Neural progenitor cell (in vitro differentiated cells): ENCODE measurements at places on chromosomes 3 and 15.
A peak's percentile ranks its signal among the peaks of the same experiment; 100 is the strongest.

DNA sequence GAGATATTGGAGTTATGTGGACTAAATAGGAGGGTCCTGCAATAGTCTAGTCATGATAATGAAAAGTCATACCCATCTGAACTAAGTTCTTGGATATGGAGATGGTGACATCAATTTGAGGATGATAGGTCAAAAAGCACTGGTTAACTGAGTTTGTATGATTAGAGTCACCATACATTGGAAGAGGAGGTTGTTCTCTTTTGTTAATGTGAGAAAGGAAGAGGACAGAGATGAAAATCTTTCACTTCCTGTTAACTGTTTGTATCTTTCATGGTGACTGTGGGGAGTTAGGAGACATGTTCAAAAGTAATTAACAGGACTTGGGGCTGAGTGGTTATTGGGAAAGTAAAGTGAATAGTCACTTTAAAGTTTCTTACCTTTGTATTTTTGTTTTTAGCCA, 11.1 kb downstream of the TMEM62 start:
- DNase-seq: no peak

DNA sequence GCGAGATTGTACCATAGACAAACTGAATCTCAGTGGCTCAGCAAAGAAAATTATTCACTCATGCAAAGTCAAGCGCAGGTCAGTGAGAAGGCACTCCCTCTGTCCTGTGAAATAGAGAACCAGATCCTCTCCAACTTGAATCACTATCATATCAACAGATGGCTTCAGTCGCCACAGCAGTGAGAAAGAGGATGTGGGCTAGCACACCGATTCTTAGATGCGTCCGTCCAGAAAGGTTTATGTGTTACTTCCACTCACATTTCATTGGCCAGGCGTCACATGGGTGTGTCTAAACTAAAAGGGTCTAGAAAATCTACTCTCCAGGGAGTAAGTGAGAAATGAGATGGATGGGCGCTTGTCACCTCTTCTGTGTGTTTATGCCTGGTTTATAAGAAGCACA, 141.6 kb upstream of the KBTBD8 start:
- DNase-seq: no peak

DNA sequence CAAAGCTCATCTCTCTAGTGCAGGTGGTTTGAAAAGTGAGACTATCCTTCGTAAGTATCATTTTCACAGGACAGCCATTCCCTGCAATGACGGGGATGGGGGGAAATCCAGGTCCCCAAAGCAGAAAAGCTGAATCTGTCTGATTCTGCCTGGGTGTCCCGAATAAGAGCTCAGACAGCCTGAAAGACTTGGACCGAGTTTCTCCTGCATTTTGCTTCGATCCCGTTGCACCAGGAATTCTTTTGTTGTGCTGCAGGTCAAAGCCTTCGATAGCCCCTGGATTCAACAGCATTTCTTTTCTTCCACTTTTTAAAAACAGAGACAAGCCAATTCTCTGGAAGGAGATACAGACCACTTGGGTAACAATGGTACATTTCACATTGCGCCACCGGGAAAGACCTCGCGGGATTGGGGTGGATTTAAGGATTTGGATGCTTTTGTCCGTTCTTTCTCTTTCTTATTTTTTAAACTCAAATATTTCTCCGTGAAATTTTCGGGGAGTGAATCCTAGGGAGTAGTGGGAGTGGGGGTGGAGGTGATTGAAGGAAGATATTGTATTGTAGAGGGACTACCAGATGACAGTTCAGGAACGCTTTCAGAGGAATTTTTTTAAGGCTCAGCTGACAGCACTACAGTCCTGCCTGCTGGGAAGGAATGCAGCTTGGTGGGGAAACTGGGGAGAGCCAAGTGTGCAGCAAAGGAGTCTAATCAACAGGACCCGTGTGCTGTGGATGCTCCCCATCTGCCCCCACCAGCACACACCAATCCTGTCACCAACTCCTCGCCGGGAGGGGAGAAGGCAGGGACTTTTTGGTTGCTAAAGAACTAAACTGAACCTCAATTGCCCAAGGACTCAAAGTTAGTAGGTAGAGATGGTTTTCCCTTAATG, 2.6 kb downstream of the SLITRK3 start:
- DNase-seq: peak; percentile 62

DNA sequence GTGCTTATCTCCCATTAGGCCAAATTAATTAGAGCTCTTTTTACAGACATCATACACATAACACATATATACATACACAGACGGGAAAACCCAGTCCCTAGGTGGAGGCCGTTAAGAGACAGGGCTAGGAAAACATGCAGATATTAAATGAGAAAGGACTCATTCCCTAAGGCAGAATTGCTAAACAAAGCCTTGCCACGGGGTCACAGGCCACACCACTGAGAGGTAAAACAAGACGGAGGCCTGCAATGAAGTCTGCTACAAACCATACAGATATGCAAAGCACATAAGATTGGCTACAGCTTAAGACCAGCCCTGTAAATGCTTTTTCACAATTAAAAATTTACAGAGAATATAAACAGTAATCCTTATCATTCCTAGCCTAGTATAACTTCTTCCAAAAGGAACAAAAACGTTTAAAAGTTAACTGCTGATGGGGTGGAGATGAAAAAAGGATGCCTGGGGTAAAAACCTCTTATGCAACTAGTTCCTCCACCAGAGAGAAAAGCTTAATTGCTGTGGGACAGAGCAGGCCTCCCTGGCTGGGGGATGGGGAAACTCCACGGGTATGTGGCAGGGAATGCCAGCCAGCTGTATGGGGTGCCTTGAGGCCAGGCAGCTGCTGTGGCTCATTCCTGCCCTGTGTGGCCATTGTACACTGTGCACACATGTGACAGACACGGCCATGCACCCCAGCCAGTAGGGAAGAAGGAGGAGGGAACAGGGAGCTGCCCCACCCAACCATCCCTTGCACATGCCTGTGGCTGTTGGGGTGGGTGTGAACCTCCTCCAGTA, 481.4 kb upstream of the LMCD1 start:
- DNase-seq: no peak

DNA sequence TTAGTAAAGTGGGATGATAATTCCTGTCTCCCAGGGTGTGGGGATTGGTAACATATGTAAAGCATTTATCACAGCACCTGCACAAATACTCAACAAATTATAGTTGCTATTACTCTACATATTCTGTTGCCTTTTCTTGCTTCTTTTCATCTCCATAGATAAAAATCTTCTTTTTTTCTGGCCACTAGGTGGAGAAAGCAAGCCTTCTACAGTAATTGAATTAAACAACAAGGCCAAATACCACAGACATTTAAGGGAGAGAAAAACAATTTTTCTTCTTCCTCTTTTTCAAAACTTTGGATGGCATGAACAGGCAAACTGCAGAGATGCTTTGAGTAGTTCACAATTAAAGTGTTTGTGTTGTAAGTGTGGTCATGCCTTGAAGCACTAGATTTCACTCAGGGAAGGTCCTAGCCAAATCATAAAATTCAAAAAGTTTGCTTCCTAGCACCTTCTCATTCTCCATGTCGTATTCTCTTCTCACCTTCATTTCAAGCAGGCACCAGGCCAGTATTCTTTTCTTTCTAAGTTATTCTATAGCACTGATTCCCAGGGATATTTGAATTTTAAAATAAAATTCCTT, 493.4 kb upstream of the TGFBR2 start:
- peak; percentile 54 for DNase-seq

GRCh38 chr15:51218299-51218938, 120.0 kb downstream of the CYP19A1 start:
- DNase-seq: no peak

DNA sequence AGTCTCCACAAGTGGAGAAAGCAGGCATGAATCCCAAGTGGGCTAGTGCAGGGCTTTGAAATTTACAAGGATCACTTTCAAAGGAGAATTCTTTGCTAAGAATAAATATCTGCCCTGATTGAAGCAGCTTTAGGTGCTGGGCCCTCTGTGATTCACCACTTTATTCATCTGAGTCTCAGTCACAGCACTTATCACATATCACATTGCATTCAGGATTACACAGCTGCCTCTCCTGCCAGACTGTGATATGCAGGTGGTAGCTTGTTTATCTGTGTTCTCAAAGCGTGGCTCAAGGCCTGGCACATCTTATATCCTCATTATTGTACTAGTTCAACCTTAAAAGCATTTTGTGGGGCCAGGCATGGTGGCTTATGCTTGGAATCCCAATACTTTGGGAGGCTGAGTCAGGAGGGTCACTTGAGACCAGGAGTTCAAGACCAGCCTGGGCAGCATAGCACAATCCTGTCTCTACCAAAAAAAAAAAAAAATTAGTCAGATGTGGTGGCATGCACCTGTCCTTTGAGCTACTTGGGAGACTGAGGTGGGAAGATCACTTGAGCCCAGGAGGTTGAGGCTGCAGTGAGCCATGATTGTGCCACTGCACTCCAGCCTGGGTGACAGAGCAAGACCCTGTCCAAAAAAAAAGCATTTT, 156.9 kb upstream of the EIF1B start:
- DNase-seq: no peak

DNA sequence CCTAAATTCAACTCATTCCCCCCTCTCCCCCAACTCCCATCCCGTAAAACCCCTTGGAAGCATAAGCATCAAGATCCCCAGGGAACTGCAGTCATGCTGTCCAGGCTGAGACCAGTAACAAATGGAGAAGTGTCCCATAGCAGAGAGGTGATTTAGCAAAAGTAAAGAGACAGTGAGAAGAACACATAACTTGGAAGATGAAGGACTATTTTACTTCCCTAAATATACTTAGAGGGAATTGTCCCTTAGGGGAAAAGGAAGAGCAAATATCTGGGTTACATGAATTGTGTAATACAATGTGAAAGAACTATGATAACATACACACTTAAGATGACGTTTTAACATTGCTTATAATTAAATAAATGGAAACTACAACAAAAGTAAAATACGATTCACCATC, 61.6 kb upstream of the LRRFIP2 start:
- no peak for DNase-seq

GRCh38 chr3:4231041-4231440, 72.1 kb upstream of the SETMAR start:
- DNase-seq: no peak

DNA sequence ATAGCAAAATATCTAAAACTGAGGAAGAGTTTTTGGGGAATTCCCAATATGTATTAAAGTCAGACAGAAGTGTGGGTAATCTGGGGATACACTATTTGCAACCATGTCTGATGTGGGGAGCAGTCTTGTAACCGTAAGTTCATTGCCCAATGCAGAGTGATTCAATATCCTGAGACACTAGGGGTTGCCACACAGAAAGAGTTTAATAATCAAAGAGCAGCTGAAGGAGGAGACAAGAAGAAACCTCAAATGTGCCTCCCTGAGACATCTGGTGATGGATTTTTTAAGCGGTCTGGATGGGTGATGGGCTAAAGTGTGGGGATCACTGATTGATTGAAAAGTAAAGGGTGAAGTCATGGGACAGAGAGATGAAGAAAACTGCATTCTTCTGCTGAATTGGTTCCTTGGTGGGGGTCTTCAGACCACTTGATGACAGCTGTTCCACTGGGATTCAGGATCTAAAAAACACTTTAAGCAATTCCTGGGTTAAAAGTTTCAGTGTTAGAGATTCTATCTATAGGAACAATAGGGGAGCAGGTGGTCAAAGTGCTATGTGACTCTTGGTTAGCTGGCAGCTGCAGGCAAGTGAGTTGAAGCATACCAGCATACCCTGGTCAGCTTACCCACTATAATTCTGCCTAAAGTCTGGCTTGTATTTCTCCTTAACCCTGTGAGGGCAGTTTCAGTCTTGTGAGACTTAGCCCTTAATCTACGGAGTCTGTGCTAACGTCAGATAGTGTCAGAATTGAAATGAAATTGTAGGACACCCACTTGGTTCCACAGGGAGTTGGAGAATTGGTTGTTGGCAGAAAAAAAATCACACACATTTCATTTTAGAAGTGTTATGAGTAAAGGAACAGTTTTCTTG, 425.9 kb upstream of the TGFBR2 start:
- DNase-seq: no peak

- DNase-seq: no peak
These were observed 108.7 kb upstream of the ALDH1A3 start for GRCh38 chr15:100770661-100771584.

DNA sequence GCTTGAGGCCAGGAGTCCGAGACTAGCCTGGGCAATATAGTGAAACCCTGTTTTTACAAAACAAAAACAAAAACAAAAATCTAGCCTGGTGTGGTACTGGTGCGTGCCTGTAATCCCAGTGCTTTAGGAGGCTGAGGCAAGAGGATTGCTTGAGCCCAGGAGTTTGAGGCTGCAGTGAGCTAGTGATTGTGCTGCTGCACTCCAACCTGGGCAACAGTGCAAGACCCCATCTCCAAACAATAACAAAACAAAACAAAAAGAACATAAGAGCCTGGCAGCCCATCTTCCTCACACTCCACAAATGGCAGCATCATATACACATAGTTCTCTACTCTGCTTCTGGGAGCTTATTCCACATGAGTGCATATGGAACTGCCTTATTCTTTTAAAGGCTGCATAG, 2.2 kb upstream of the TRH start:
- no peak for DNase-seq

- peak; percentile 16 for DNase-seq
These were observed 690 bp downstream of the TP53BP1 start for GRCh38 chr15:43492266-43492665.

GRCh38 chr15:100705841-100706240, 103.5 kb downstream of the ASB7 start:
- no peak for DNase-seq

GRCh38 chr3:187481426-187481825, 113.2 kb downstream of the RTP4 start:
- DNase-seq: no peak

- no peak for DNase-seq
These were observed 124.2 kb downstream of the EEFSEC start for GRCh38 chr3:128277378-128278069.

DNA sequence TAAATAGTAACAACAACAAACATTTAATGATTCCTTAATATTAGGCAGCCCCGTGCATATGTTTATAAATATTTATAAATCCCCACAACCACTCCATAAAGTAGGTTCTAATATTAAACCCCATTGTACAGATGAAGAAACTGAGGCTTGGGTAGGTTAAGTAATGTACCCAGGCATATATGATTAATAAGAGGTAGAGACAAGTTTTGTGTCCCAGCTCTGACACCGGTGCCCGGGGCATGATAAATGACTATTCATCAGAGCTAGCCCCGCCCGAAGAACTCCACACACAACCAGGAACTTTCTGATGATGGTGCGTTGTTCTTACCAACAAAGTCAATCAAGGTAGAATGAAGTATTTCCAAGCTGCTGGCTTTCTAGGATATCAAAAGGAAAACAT, 19.4 kb downstream of the CDCP1 start:
- no peak for DNase-seq
